ENCODE measurements at places on chromosomes 4 and X. TPM values are rescaled to one million over a fixed set of nuclear protein-coding genes. Genes with fewer than 3 reads are reported as not detected.

The ATOH1 gene
- 0.06 TPM for total RNA-seq

The MECP2 gene
- total RNA-seq = 26.7 TPM

The STAP1 gene
- total RNA-seq = not detected

The SLIT2 gene
- total RNA-seq = 1.2 TPM

The PAGE2 gene
- total RNA-seq = not detected

The ADAMTS3 gene
- 2.0 TPM for total RNA-seq

The PITX2 gene
- total RNA-seq = 0.59 TPM

The CD38 gene
- total RNA-seq = 0.19 TPM

The NR3C2 gene
- total RNA-seq = 0.73 TPM

The ZFP92 gene
- 0.22 TPM for total RNA-seq

The VCX3B gene
- not detected for total RNA-seq

The SMIM31 gene
- total RNA-seq = not detected

The ODAPH gene
- not detected for total RNA-seq

The NAT8L gene
- total RNA-seq = 0.62 TPM

The PF4V1 gene
- not detected for total RNA-seq

The AMOT gene
- total RNA-seq = 7.5 TPM

The DRD5 gene
- total RNA-seq = not detected

Data from neural progenitor cell (in vitro differentiated cells).